ENCODE measurements at places on chromosomes 7 and 10.

DNA sequence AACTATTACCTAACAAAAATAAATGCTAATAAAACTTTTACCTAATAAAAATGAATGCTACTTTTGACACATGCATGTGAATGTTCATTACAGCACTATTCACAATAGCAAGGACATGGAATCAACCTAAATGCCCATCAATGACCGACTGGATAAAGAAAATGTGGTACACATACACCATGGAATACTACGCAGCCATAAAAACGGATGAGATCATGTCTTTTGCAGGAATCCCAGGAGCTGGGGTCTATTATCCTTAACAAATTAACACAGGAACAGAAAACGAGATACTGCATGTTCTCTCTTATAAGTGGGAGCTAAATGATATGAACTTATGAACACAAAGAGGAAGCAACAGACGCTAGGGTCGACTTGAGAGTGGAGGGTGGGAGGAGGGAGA, 88.1 kb upstream of the FAM204A start:
- DNase-seq: no peak

DNA sequence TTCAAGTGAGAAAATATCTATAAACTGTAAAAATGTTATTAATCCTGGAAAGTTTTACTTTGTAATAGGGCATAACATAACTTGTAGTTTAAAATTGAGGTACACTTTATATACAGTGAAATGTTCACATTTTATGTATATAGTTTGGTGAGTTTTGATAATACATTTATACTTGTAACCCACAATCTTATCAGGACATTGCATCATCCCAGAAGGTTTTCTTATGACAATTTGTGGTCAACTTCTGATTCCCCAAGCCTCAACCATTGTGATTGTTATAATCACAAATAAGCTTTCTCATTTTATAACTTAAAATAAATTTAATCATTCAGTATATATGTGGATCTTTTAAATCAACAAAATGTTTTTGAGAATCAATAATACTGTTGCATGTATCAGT, 151.1 kb downstream of the TFPI2 start:
- DNase-seq: no peak

DNA sequence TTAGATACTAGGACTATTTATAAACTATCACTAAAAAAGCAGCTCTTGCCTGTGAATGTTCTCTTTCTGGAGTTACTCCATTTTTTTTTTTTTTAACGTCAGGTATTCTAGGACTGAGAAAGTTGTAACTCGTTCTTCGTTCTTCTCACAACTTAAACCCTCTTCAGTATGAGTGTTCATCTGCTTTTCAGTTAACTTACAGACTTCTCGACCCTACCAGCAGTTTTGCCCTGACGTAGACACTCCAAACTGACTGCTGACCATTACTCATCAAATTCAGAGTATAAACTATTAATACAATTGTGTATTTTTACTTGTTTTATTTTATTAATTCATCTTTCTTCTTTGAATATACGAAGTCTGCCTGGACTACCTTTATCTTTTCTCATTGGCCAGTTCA, 353.1 kb downstream of the GPR37 start:
- DNase-seq: no peak

- DNase-seq: no peak
These were observed 5.8 kb upstream of the PYROXD2 start for GRCh38 chr10:98420786-98421185.

- DNase-seq: no peak
These were observed 103.7 kb downstream of the DNAJB6 start for GRCh38 chr7:157440346-157441022.

DNA sequence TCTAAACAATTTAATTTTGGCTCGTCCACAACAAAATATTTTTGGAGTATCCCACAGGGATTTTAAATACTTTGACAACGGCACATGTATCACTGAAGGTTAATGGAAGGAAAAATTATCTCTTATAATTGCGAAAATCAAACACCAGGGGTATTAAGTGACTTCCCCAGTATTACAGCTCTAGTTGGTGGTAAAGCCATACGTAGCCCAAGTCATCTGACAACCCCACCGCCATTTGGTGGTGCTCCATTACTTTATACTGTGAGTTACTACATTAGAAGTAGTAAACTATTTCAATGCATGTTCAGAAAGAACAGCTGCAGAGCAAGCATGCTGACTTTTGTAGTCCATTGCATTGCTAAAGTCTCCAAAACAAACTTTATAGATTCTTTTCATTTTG, 179.7 kb downstream of the HGF start:
- DNase-seq: no peak

- peak; percentile 46 for DNase-seq
These were observed 30.9 kb downstream of the LAMB1 start for GRCh38 chr7:107972075-107972482.

DNA sequence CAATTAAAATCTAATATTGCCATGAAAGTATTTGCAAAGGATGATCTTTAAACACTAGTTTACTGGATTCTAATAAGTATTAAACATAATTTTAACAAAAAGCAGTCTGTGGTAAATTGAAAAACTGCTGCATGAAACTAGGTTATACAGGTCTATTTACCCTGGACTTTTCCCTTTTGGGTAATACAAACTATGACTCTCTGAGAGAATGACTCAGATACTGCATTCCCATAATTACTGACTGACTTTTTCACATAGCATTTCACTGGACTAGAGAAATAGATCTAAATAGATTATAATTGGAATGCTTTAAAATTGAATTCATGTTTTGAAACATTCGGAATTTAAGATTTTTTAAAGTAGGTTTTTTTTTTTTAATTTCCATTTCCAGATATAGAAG, 395.7 kb downstream of the THSD7A start:
- no peak for DNase-seq

DNA sequence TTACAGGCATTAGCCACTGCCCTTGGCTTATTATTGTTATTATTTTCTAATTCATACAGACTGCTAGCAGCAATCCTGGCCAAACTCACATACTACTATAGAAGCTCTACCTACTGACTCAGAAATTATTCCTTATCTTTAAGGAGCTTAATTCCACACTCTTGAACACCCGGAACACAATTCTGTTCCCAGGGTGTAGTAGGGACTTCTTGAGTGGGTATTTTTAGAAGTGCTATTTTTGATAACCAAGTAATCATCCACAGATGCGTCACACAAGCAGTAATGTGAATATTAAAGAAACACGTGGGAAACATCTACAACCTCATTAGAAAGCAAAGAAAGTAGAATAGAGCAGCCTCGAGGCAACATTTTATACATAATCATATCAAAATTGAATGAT, 149.2 kb downstream of the PTEN start:
- DNase-seq: no peak

- DNase-seq: no peak
These were observed 135.8 kb downstream of the KMT2E start for GRCh38 chr7:105149827-105150226.

GRCh38 chr7:26937306-26937705, 72.9 kb upstream of the SKAP2 start:
- DNase-seq: no peak

DNA sequence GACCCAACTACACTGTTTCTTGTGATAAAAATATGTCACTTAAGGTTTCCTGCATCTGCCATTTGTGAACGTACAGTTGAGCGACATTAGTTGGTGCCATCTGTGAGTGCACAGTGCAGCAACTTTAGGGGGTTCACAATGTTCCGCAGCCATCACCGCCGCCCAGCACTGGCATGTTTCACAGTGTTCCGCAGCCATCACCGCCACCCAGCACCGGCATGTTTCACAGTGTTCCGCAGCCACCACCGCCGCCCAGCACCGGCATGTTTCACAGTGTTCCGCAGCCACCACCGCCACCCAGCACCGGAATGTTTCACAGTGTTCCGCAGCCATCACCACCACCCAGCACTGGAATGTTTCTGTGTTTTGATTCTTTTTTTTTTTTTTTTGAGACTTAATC, 83.0 kb downstream of the MGMT start:
- no peak for DNase-seq

- no peak for DNase-seq
These were observed 71.7 kb downstream of the PRLHR start for GRCh38 chr10:118523775-118524174.

GRCh38 chr10:123150986-123151736, 3.0 kb upstream of the BUB3 start:
- DNase-seq: no peak

- no peak for DNase-seq
These were observed 586.6 kb upstream of the POT1 start for GRCh38 chr7:125516194-125516593.

DNA sequence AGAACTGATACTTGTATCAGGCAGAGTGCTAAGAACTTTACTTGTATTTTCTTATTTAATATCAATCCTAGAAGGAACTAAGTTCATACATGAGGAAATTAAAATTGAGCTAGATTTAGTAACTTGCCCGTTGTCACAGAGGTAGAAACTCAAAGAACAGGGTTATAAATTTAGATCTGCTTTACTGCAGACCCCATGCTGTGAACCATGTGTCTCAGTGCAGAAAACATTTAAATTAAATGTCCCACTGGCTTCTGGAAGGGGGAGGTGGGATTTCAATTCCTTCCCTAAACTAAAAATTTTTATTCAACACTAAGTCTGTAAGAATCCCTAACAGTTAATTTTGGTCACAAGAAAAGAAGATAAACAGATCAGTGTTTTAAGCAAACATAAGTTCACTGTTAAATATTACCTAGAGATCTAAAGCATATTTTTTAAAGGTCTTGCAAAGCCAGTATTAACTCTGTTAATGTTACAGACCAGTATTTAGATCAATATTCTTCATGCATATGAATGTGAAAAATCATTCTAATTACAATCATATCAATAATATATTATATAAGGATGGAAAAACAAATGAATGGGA, 23.1 kb downstream of the WASL start:
- no peak for DNase-seq

DNA sequence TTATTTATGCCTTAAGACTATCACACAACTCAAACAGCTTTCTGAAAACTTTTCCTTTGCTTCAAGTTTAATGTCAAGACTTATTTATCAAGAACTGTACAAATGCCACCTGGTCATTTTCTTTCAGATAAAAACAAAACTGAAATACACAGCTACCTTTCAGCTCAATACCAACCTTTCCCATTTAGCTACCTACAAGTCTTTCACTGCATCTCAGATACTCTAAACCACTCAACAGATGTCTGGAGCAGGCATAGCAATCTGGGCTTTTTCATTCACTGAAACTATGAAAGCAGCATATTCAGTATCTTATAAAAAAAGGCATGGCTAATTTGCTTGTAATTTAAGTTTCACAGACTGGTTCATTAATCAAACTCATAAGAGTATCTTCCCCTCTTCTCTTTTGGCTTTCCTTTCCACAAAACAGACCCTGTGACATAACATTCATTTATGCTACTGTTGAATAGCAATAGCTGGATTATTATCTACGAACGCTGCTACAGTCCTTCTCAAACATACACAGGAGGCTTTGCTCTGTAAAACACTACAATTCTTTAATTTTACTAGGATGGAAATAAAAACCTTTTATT, 8.2 kb downstream of the TRA2A start:
- DNase-seq: no peak

DNA sequence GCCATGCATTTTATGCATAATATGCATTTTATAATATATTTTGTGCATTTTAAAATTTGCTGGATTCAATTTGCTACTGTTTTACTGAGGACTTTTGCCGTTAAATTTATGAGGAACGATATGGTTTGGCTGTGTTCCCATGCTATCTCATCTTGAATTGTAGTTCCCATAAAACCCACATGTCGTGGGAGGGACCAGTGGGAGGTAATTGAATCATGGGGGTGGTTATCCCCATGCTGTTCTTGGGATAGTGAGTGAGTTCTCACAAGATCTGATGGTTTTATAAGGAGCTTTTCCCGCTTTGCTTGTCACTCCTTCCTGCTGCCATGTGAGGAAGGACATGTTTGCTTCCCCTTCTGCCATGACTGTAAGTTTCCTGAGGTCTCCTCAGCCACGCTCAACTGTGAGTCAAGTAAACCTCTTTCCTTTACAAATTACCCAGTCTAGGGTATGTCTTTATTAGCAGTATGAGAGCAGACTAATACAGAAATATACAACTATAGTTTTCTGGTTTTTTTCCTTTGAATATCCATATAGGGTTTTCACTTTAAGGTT, 201.4 kb upstream of the SH2B2 start:
- DNase-seq: no peak

DNA sequence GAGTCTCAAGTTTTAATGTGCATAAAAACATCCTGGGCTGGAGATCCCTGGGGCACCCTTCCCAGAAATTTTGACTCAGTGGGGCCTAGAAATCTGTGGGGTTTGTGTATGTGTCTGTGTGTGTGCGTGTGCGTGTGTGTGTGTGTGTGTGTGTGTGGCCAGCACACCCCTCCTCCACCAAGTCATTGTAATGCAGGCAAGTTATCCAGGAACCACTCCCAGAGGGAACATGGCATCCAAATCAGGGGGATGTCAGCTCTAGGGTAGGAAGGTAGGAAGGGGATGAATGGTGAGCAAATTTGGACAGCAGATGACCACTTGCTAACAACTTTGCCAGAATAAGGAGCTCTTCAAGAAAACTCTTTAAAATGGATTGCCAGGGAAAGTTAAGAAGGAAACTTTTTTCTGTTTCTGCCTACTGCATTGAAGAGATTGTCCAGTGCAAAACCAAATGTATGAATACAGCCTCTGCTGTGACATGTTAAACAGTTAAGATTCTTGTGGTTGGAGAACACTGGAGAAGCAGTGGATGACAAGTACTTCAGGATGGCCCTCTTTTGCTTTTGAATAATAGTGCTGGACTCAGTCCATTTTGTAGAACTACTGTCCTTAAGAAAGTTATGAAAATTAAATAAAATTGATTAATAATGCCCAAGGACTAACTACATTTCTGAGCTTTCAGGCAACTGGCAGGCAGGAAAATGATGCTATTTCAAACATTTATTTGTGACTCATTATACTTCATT, 12.3 kb downstream of the STAMBPL1 start:
- no peak for DNase-seq

DNA sequence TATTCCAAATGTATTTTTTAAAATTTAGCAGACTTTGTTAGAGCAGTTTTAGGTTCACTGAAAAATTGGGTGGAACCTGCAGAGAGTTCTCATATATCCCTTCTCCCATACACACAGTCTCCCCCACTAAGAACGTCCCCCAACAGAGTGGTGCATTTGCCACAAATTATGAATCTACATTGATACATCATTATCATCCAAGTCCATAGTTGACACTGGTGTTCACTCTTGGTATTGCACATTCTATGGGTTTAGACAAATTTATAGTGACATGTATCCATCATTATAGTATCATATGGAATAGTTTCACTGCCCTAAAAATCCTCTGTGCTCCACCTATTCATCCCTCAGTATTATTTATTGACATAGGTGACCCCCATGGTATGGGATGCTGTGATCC, 97.3 kb upstream of the AFAP1L2 start:
- no peak for DNase-seq
